ENCODE measurements at places on chromosomes 12 and 14.

DNA sequence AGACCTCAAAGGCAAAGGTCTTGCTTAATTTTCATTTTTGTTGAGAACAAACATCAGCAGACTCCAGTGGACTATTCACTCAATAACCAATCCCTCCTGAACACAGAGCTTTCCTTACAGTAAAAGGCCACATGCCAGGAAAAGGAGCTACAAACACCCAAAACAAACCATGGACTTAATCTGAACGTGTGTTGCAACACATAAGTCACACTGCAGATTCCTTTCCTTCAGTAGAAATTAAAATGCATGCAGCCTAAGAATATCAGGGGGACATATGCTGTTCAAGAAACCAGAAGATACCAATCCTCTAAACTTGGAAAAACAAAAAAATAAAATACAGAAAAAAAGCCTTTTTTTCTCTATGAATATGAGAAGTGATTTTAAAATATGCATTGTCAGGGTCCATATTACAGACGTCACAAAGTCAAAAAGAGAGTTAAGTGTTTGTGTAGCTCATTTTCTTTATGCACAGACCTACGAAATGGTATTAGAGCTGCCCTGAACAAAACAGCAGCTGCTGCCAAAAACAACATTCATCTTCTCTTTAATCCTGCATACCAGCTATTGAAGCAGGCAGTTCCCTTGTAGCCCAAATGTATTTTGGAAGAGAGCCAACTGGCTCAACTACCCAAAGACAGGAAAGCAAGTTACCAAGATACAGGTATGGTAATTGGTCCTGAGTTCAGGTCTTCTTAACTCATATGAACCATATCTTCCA lies 26.2 kb downstream of the KITLG start:
- no peak for DNase-seq

GRCh38 chr12:81245907-81246570 lies 168.2 kb downstream of the ACSS3 start:
- no peak for DNase-seq

GRCh38 chr12:72523754-72524153 lies 251.6 kb downstream of the TRHDE start:
- DNase-seq, result no peak

GRCh38 chr12:132219323-132219722 lies 75.1 kb downstream of the NOC4L start:
- no peak for DNase-seq

- DNase-seq, result no peak
These were observed 17.5 kb downstream of the MTA1 start for GRCh38 chr14:105436891-105437722.

DNA sequence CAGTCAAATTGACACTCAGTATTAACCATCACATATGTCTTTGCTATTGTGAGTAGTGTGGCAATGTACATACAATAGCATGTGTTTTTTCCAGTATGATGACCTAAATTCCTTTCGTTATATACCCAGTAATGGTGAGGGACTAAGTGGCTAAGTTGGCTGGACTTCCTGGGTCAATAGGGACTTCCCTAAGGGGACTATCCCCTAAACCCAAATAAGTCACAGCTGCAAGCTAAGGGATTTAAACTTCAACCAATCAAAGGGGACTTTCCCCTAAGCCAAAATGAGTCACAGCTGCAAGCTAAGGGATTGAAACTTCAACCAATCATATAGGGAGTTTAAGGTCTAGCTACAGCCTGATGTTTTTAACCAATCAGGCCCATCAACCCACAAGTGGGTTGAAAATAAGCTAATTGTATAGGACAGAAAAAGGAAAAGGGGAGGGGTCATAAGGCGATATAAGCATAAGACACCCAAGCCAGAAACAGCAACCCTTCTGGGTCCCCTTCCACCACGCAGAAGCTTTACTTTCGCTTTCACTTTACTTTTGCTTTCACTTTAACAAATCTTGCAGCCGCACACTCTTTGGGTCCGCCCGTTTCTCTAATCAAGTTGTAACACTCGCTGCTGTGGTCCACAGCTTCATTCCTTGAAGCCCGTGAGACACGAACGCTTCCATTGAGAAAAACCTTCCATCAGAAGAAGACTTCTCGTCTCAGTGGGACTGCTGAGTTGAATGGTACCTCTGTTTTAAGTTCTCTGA lies 404.4 kb downstream of the FLRT2 start:
- peak; percentile 27 for DNase-seq

DNA sequence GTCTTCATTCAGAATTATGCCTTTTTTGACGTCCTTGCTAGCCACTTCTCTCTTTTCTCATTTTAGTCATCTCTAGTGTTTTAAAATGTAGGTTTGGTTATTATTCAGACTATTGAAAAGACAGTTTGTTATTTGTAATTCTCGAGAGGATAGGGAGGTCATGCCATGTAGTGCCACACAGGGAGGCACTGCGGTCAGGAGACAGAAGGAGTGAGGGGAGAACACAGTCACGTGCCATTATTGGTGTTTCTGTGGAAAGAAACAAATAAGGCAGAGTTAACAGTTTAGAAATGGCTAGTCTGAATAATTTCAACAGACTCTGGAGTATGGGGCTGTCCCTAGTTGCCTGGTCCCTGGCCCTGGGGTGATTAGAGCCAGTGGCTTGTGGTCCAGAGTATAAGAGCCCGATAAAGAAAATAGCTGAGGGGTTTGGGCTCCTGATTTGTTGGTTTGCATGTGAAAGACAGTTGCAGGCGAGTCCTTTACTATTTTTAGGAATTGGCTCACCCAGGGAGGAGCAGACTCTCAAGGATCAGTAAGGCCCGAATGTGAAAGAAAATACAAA lies 278.1 kb upstream of the SEL1L start:
- DNase-seq, result no peak

DNA sequence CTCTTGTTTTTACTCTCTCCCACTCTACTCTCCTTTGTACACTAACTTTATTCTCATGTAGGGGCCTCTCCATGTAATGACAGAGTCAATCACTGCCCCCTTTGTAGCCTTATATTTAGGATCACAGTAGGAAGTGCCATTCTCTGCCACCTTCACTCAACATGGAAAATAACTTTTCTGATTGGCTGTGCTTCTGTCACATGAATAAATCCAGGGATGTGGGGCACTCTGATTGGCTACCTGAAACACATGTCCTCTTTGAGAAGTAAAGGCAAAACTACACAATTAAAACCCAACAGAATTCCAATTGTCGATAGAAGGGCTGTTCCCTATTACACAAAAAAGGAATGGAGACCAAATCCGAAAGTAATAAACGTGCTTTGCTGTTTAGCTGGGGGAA lies at the start of gene RNASE9:
RNASE9 (minus strand) TSS at position 87 of the 400 bp plus-strand sequence.
- no peak for DNase-seq

DNA sequence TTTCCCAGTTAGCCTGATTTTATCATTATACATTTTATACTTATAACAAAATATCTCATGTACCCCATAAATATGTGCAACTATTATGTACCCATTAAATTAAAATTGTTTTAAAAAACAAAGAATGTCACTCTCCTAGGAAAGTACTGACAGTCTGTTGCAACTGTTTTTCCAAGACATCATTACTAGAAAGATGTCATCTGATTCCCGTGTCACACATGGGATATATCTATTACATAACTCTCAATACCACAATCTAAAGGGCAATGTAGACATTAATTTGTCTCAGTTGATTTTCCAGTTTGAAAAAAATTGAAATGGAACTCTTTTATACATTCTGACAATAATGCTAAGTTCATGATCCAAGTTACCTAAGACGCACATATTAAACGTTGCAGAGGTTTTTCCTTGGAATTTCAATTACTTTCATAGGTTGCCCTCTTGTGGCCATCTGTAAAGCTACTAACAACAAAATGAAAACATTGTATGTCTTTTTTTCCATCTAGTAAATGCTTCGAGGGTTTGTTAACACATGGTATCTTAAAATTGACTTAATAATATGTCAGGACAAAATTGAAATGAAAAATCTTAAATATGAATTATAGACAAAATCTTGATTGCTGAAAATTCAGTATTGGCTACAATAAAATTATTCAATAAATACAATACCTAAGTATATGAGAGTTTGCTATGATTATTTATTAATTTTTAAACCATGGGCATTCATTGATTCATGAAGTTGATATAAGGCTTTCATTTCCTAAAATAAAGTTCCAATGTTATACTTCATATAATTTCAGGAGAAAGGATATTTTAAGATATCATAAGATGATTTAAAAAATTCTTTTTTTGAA lies 131.6 kb downstream of the PPFIA2 start:
- DNase-seq, result no peak

DNA sequence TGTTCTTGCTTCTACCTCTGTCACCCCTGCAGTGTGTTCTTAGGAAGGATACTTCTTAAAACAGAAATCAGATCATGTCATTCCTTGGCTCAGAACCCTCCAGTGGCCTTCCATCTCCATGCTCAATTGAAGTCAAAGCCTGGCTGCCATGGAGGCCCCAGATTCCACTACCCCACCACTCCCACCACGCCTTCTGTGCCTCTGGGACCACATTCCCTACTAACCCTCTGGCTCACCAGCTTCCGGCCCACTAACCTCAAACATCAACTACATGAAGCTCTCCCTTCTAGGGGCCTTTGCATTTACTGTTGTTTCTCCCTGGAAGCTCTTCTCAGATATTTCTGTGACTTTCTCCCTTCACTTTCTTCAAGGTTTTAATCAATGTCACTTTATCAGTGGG lies 76.1 kb upstream of the REP15 start:
- no peak for DNase-seq

DNA sequence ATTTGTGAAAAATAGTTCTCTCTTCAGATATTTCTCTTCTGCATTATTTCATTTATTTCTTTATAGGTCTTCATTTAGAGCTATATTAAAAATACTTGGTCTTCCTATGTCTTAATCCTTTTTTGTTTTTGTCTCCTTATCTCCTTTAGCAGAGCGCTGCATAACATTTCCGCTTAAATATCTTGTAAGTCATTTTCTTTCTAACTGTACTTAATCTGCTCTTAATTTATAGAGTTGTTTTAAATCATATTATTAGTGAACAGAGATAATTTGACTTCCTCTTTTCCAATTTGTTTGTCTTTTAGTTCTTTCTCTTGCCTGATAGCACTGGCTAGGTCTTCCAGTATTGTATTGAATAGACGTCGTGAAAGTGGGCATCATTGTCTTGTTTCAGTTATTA lies 18.0 kb downstream of the LUM start:
- no peak for DNase-seq

GRCh38 chr12:39010406-39010805 lies 105.0 kb upstream of the CPNE8 start:
- DNase-seq, result no peak

GRCh38 chr12:24608108-24608507 lies 340.8 kb downstream of the BCAT1 start:
- no peak for DNase-seq

DNA sequence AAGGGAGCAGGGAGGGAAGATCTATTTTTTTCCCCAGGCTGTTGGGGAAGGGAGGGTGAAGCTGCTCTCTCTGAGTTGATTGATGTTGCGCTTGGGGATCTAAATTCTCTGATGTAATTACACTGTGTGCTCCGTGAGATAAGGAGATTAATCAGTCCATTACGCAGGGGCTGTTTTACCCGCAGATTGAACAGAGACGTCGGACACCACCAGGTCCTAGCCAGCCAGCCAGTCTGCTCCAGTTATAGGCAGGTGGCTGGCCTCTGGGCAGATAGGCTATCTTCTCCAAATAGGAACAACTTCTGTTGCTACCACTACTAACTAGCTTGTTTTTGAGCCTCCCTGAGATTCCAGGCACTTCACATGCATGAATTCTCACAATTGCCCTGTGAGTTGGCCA lies 91.1 kb downstream of the SRRM4 start:
- no peak for DNase-seq

All from activated T-helper 9 cell treated with anti-CD3 and anti-CD28 coated beads, Interleukin-2, amount 50 U/mL, for 16 hours (primary cell).